GM23248 (cell line): ENCODE measurements at places on chromosomes 1 and 21. TPM values are rescaled to one million over a fixed set of nuclear protein-coding genes. Genes with fewer than 3 reads are reported as not detected.

DNA sequence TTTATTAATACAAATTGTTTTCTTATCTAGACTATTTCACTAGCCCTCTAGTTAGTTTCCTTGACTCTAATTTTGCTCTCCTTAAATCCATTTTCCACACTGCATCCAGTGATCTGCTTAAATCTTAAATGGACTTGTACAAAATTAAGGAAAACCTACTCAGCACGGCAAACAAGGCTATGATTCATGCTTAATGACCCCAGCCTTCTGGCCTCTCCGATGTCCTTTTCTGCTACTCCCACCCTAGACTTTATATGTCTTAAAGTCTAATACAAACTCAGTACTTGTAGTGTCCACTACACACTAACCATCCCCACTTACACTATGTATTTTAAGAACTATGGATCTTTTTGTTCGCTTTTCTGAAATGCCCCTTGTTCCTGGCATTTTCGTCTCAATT lies 2.2 kb downstream of the TMED5 start:
- DNase-seq = peak; percentile 63
- H3K4me1 ChIP-seq = peaks cover 22% of the 10 kb centered on the region; the same call in 1 of the 2 replicates
- peak overlapping the region; percentile 99 for H3K27ac ChIP-seq
- no peaks in the 10 kb centered on the region for H3K27me3 ChIP-seq
- peak overlapping the region; percentile 91 for H3K4me3 ChIP-seq

- no peak overlapping the region for H3K4me3 ChIP-seq
- no peaks in the 10 kb centered on the region for H3K36me3 ChIP-seq
- no peak for DNase-seq
These were observed 1217.8 kb upstream of the ADGRL2 start for GRCh38 chr1:80582980-80583379.

DNA sequence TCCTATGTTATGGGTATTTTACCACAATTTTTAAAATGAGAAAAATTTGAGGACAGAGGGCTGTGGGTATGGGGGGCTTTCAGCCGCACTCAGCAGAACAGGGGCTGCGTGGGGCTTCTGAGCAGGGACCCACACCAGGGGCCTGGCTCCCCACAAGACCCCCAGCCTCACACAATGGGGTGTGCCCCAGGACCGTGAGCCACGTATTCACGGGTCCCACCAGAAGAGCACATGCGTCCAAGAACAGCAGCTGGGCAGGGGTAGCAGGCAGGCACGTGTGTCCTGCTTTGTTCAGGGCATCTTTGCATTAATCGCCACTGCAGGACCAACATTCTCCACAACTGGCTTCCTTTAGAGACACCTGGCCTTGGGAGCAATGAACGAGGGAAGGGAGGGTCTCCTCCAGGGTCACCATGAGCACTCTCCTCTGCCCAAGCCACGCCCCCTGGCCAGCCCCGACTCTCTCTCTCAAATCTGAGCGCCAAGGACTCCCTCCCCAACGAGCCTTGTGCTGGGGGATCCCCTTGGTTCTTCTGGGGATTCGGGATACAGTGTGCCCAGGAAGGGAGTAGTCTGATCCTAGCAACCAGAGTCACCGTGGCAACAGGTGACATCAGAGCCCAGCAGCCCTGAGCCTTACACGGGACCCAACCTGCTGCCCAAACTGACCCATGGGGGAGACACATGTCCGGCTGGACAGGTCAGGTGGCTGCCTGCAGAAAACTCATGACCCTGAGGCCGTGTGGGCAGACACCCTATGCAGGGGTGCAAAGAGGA lies 7.4 kb upstream of the ARF1 start:
- no peak for DNase-seq
- H3K27me3 ChIP-seq = no peaks in the 10 kb centered on the region
- no peaks in the 10 kb centered on the region for H3K4me1 ChIP-seq
- no peaks in the 10 kb centered on the region for H3K36me3 ChIP-seq
- H3K4me3 ChIP-seq = no peak overlapping the region

DNA sequence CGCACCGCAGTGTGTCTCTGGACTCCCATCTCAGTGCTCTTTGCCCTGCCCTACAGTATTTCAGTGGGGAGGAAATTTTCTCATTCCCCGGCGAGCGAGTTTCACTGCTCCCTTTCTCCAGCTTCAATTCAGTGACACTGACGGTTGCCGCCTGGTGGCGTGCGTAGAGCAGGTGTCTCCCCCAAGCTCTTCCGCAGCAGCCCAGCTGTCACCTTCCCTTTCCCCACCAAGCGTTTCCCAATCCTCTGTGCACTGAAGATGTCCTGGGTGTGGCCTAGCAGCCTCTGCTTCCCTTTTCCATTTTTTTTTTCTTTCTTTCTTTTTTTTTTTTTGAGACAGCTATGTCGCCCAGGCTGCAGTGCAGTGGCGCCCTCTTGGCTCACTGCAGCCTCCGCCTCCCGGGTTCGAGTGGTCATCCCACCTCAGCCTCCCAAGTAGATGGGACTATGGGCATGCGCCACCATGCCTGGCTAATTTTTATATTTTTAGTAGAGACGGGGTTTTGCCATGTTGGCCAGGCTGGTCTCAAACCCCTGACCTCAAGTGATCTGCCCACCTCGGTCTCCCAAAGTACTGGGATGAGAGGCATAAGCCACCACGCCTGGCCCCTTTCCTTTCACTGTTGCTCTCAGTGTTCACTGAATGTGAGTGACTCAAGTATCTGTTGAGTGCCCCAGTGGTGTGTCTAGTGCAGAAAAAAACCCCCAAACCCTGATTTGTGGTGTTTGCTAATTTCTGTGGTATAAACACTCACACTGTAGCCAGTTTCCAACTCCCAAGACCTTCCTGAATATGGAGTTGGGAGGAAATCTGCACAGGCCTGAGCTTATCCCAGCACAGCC lies 30.1 kb downstream of the TNFRSF1B start:
- no peaks in the 10 kb centered on the region for H3K4me1 ChIP-seq
- no peak overlapping the region for H3K27ac ChIP-seq
- DNase-seq = no peak
- H3K36me3 ChIP-seq = no peaks in the 10 kb centered on the region
- no peak overlapping the region for H3K4me3 ChIP-seq

The ACTL8 gene
- total RNA-seq = 0.11 TPM in 1 of 2 replicates, not detected in the other

The SH2D1B gene
- total RNA-seq = not detected in 2 replicates
